Right lung (tissue), 10 donors: ENCODE measurements at places on chromosomes 5 and 9. TPM values are rescaled to one million over a fixed set of nuclear protein-coding genes. Genes with fewer than 3 reads are reported as not detected.

DNA sequence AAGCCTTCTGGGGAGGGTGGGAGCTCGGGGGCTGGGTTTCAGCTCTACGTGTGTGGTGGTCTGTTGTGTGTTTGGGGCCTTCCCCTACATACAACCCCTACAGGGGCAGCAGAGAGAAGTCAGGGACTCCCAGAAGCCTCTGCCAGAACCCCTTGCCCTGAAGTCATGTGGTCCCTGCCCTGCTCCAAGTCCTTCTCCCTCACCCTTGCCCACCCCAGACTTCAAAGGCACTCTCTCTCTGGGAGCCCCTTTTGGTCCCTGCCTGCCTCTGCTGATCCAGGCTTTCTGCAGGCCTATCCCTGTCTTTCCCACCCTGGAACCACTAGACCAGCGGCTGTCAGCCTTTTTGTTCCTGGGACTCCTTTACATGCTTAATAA lies 61.1 kb upstream of the PSD2 start:
- no peak for DNase-seq

GRCh38 chr9:94699715-94700373 lies 26.7 kb upstream of the AOPEP start:
- no peak for DNase-seq

DMRTA1 gene
- 2.2 TPM for polyA plus RNA-seq

- DNase-seq: no peak
Observed at GRCh38 chr9:297104-297972, 82.7 kb downstream of the DOCK8 start.

- DNase-seq: no peak
Observed at GRCh38 chr9:114124138-114124537, 25.0 kb upstream of the KIF12 start.

- DNase-seq: no peak
Observed at GRCh38 chr5:151492729-151493128, 45.3 kb downstream of the SLC36A1 start.

DNA sequence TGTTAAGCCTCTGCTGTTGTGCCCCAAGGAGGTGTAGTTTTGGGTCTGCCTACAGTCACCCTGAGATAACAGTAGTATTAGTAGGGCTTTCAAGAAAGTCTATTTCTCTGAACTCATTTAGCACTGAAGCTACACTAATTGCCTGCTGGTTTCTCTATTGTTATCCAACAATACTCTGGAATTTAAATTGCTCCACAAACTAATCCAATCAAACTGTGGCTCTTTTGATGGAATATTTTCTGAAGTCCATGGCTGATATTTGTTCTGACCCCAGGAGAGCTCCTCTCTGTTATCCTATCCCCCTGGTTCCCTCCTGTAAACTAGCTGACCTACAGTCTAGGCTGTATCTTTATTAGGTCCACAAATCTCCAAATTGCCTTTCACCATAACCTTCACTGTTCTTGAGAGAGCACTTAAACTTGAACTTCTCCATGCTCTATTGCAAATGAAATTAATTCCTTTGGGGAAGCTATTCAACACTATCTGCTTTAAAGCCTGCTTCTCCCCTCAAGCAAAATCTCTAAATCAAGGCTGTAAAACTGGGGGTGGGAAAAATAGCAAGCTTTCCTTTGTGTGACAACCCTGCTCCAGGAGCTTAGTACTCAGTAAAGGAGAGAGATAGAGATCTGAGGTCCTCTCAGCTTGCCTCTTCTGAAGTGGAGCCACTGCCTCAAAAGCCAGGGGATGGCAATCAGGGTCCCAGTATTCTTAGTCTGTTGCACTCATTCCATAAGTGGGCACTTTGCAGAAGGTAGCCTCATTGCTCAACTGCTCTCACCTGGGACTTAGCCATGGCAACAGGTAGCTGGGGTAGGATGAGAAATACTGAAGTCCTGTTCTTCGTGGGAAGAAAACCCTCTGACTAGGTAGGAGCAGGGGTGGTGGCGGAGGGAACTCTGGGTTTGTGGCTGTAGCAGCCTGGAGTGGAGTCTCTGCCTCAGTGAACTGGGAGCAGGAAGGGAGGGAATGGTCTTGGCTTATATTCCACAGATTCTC lies 110.9 kb downstream of the MACIR start:
- DNase-seq: no peak
